ENCODE measurements at places on chromosomes 5 and 9. TPM values are rescaled to one million over a fixed set of nuclear protein-coding genes. Genes with fewer than 3 reads are reported as not detected.

- H3K27me3 ChIP-seq: no peaks in the 10 kb centered on the region
- peaks cover 14% of the 10 kb centered on the region for H3K4me1 ChIP-seq
- DNase-seq: peak; percentile 71
- H3K27ac ChIP-seq: peak overlapping the region; percentile 65
- no peak overlapping the region for H3K4me3 ChIP-seq
Observed at GRCh38 chr9:1231998-1232919, 182.1 kb downstream of the DMRT2 start.

DNA sequence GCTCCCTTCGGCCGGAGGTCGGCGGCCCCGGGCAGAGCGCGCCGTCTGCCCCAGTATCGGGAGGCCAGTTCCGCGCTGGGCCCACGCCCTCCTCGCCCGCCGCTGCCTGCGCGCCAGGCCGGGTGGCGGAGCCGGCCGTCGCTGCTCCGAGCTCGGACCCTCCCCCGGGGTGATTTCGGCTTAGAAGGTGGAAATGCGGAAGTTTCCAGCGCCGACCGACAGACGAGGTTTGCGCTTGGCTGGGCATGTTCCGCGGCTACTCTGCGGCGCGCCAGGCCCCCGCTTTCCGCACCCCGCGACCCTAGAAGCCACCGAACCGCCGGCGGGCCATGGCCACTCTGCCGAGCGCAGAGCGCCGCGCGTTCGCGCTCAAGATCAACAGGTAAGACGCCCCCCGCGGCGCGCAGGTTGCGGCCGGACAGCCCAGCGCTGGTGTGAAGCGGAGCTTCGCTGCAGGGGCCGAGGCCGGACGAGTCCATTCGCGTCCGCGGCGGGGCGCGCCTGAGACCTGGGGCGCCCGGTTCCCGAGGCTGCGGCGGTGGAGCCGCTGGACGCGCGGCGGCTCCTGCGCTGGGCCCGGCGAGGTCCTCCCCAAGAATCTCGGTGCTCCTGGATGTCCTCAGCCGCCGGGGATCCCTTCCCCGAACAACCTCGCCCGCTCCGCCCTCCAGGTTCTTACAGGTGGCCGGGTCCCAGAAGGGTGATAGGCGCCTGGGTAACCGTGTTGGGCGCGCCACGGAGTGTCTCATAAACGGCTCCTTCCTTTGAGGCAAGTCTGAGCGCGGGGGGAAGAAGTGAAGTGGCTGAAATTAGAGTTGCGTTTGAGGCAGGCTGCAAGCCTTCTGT lies at the start of gene DOCK8:
DOCK8 (plus strand) TSS at position 218 of the 846 bp plus-strand sequence; CDS start at position 330, 112 bp downstream.
- no peaks in the 10 kb centered on the region for H3K36me3 ChIP-seq
- H3K27ac ChIP-seq: peak within 1 kb of the TSS; percentile 95
- peaks cover 13% of the 10 kb centered on the region for H3K4me1 ChIP-seq

DNA sequence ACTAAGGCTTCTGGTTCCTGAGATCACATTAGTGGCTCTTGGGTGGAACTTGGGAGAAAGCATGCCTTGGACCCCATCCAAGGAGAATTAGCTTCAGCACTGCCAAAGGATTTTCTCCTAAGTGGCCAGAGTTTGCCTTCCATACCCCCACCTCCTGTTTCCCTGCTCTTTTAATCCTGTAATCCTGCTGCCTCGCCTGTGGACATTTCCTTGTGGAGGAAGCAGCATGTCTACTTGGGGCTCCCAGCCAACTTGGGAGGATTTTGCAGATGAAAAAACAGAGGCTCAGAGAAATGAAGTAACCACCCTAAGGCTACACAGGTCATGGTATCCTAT lies 1.6 kb downstream of the ARSI start:
- H3K4me1 ChIP-seq: no peaks in the 10 kb centered on the region
- DNase-seq: no peak
- H3K27me3 ChIP-seq: no peaks in the 10 kb centered on the region
- H3K36me3 ChIP-seq: no peaks in the 10 kb centered on the region
- H3K4me3 ChIP-seq: no peak overlapping the region

DNA sequence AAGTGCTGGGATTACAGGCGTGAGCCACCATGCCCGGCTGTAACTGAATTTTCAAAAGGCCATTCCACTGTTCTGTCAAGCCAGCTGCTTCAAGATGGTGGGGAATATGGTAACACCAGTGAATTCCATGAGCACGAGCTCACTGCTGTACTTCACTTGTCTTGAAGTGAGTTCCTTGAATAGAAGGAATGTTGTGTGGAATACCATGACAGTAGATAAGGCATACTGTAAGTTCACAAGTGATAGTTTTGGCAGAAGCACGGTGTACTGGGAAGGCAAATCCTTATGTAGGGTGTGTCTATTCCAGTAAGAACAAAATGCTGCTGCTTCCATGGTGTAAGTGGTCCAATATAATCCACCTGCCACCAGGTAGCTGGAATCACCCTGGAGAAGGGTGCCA lies 6.6 kb upstream of the PRXL2C start:
- H3K4me1 ChIP-seq: no peaks in the 10 kb centered on the region
- no peaks in the 10 kb centered on the region for H3K27me3 ChIP-seq
- H3K27ac ChIP-seq: no peak overlapping the region
- no peaks in the 10 kb centered on the region for H3K36me3 ChIP-seq
- no peak overlapping the region for H3K4me3 ChIP-seq

DNA sequence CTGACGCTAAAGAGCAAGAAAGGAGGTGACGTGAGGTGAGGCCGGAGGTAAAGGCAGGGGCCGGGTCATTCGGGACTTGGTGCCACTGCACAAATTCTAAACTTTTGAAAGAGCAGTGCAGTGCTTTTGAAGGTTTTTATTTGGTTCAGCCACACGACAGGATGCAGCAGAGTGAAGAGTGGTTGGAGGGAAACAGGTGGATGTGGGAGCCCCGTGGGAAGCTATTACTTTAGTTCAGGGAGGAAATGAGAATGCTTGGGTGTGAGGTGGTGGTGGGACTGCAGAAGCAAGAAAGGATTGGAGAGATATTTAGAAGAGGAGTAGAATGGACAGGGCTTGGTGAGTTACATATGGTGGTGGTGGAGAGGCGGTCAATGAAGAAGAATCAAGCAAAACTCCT lies 64.7 kb upstream of the ITGA2 start:
- peaks cover 8% of the 10 kb centered on the region for H3K36me3 ChIP-seq
- no peak for DNase-seq
- no peak overlapping the region for H3K27ac ChIP-seq
- H3K4me1 ChIP-seq: no peaks in the 10 kb centered on the region

DNA sequence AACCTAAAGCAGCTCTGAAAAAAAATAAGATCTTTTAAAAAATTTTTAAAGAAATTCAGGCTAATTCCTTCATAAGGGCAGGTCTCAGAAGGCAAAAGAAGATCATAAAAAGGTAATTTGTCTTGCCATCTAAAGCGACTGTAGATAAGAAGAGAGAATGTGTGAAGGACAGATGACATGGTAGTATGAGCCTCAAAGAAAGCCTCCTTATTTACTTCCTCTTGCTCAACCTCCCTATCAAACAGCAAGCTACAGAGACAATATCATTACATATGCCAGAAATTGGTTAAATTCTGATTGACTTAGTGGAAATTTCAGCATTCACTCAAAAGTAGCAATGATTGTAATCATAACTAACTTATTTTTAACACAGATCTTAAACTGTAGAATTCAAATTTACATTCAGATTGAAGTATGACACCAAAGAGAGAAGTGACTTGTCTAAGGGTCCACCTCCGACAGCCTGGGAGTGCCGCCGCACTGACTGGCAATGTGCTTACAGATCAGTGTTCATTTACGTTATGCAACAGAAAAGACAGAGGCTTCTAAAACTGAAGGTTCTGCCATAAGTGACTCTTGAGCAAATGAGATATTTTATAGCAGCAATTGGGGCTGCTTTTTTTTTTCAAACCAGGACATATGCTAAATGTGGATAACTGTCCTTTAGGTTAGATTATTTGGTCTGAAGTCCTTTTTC lies 132.0 kb downstream of the CEMIP2 start:
- no peaks in the 10 kb centered on the region for H3K27me3 ChIP-seq
- DNase-seq: no peak
- no peaks in the 10 kb centered on the region for H3K36me3 ChIP-seq

- no peaks in the 10 kb centered on the region for H3K36me3 ChIP-seq
- H3K27me3 ChIP-seq: no peaks in the 10 kb centered on the region
- no peaks in the 10 kb centered on the region for H3K4me1 ChIP-seq
- peak; percentile 8 for DNase-seq
- no peak overlapping the region for H3K27ac ChIP-seq
Observed at GRCh38 chr5:149680810-149681221, 49.3 kb upstream of the PPARGC1B start.

- no peak overlapping the region for H3K27ac ChIP-seq
- DNase-seq: no peak
- no peaks in the 10 kb centered on the region for H3K4me1 ChIP-seq
- no peak overlapping the region for H3K4me3 ChIP-seq
- H3K27me3 ChIP-seq: no peaks in the 10 kb centered on the region
Observed at GRCh38 chr5:174329738-174330137, 284.2 kb downstream of the NSG2 start.

DNA sequence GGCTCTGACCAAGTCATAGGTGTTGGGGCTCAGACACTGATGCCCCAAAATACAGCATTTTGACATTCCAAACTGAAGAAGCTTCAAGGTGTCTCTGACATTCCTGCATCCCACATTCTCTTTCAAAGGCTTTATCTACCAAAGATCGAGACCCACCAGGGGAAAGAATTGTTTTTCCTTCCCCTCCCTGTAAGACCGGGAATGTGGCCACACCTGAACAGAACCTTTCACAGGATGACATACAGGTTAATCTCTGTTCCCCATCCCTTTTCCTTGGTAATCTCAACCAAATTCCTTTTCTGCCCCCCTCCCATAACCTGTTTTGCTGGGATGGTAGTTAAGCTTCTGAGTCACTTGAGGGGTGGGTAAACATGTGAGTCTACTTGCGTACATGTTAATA lies 72.3 kb downstream of the IQGAP2 start:
- H3K36me3 ChIP-seq: no peaks in the 10 kb centered on the region
- no peaks in the 10 kb centered on the region for H3K27me3 ChIP-seq
- DNase-seq: no peak
- peaks cover 3% of the 10 kb centered on the region for H3K4me1 ChIP-seq

DNA sequence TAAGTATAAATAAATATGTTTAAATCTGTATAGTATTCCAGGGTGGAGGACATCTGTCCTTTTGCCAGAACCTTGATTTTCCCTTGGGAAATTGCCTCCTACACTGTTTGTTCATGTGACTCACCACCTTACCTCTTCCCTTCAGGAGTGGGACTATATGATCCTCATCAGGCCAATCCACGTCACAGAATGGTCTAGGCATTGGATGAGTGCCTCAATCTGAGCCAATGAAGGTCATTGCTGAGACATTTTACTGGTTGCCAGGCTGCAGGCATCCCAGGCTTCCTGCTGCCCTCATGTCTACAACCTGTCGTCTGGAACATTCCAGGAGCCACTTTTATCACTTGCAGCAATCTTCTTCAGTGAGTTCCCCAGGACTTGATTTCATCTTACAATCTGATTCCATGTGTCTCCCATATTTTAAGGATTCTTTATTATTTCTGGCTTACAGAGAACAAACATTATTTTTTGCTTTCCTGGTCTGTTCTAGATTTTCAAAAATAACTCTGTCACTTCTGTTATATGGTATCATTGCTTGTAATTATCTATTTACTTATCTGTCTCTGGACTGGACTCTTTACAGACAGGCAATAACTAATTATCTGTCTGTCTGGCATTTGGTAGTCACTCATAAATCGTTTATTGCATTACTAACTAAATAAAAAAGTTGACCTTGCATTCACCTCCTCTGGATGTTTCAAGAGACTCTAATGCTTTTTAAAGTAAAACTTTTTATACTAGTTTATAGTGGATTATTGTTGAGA lies 107.3 kb upstream of the APC start:
- no peak overlapping the region for H3K27ac ChIP-seq
- H3K4me1 ChIP-seq: no peaks in the 10 kb centered on the region
- no peaks in the 10 kb centered on the region for H3K27me3 ChIP-seq
- DNase-seq: no peak
- H3K36me3 ChIP-seq: no peaks in the 10 kb centered on the region
- H3K4me3 ChIP-seq: no peak overlapping the region

GRCh38 chr9:135247227-135247930 lies 159.9 kb downstream of the OLFM1 start:
- H3K36me3 ChIP-seq: no peaks in the 10 kb centered on the region
- no peak overlapping the region for H3K27ac ChIP-seq
- no peak overlapping the region for H3K4me3 ChIP-seq

Gene GPR151
- not detected for total RNA-seq

Gene CARD9
- 0.27 TPM for total RNA-seq

Gene SLIT3
- total RNA-seq: 77.2 TPM

Gene SNAPC4
- 8.0 TPM for total RNA-seq

Gene CHSY3
- 1.7 TPM for total RNA-seq

Gene TPRN
- total RNA-seq: 13.5 TPM

Gene SURF1
- total RNA-seq: 64.8 TPM

Measured in thyroid gland (tissue), 4 donors.